SJCRH30 (cell line): ENCODE measurements at places on chromosomes 11 and 22. TPM values are rescaled to one million over a fixed set of nuclear protein-coding genes. Genes with fewer than 3 reads are reported as not detected.

GRCh38 chr22:24066865-24067264 lies 55.8 kb downstream of the CABIN1 start:
- H3K27me3 ChIP-seq, result no peaks in the 10 kb centered on the region
- DNase-seq, result no peak
- peaks cover 25% of the 10 kb centered on the region for H3K36me3 ChIP-seq

GRCh38 chr11:18907391-18907790 lies 31.8 kb downstream of the MRGPRX1 start:
- no peak for DNase-seq
- no peak overlapping the region for H3K27ac ChIP-seq
- no peaks in the 10 kb centered on the region for H3K27me3 ChIP-seq
- no peak overlapping the region for H3K4me3 ChIP-seq
- no peaks in the 10 kb centered on the region for H3K36me3 ChIP-seq
- H3K4me1 ChIP-seq, result no peaks in the 10 kb centered on the region

DNA sequence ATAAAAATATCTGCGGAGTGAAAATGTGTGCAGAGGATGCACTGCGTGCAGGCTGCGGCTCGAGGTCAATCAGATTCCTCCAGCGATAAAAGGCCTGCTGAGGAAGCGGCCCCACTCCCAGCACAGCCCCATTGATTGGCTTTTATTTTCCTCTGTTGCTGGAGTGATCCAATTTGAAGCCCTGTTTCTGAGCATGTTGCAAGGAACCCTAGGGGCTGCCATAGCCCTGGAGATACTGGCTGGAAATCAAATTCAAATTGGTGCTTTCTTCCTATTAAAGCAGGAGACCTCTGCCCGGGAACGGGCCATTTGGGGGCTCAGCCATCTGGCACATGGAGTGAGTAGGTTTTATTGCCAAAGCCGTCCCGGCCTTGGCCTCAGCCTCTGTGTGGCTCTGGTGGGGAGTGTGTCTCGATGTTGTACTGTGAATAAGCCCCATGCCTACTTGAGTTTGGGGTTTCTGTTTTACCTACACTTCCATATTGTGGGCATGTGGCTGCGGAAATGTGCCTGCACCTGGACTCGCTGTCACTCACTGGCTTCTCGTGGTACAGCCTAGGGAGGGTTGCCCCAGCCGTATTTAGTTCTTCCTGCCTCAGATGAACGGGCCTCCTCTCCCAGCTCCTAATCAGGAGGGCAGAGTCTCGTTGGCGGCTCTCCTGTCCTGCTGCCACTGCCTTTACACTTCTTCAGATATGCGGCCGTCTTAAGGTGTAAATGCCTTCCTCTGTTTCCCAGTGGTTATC lies 25.6 kb downstream of the PARVB start:
- no peaks in the 10 kb centered on the region for H3K27me3 ChIP-seq
- no peaks in the 10 kb centered on the region for H3K36me3 ChIP-seq
- H3K27ac ChIP-seq, result no peak overlapping the region
- no peak for DNase-seq
- no peak overlapping the region for H3K4me3 ChIP-seq
- no peaks in the 10 kb centered on the region for H3K4me1 ChIP-seq

DNA sequence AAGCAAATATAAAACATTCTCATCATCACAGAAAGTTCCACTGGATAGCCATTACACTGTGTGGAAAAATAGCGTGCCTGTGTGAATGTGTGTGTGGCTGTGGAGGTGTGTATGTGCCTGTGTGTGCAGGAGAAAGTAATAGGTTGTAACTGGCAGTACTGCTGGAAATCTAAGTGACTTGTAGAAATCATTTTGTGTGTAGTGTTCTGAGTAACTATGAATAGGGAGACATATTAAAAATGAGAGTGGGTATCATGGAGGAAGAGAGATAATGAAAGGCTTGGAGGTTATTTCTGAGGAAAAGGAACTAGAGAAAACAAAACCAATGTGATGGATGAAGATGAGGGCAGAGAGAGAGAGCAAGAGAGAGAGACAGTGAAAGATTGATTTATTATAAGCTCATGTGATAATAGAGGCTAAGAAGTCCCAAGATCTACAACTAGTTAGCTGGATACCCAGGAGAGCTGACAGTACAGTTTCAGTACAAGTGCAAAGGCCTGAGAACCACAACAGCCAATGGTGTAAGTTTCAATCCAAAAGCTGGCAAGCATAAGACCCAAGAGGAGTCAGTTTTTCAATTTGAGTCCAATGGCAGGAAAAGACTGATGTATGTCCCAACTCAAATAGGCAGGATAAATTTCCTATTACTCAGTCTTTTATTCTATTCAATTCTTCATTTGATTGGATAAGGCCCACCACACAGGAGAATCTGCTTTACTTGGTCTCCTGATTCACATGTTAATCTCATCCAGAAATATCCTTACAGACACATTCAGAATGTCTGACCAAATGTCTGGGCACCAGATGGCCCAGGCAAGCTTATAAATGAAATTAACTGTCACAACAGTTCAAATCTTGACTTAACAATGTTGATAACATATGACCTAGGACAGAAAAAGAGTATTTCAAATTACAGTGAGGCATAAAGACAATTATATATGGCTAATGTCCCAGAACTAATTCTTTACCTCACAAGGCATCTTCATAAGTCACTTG lies 14.9 kb downstream of the KBTBD3 start:
- no peak overlapping the region for H3K4me3 ChIP-seq
- H3K27ac ChIP-seq, result no peak overlapping the region
- no peak for DNase-seq
- H3K36me3 ChIP-seq, result no peaks in the 10 kb centered on the region
- no peaks in the 10 kb centered on the region for H3K4me1 ChIP-seq

DNA sequence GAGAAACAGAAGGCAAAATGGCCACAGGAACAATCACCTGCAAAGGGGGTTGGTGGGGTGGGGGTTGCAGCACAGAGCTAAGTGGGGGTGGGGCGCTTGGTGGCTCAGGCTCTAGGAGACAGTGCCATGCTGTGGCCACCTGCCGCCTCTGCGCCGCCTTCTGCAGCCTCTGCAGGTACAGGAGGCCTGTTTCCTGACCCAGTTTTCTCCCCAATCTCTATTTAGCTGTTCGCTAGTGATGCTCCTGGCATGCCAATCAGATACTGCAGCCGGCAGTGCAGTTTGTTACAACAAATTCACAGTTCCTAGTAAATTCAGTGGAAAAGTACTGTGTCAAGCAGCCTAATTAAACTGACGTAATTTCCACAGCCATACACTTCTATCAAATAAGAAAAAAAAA lies 106.4 kb downstream of the SERGEF start:
- peak; percentile 35 for DNase-seq
- no peaks in the 10 kb centered on the region for H3K36me3 ChIP-seq
- H3K4me3 ChIP-seq, result no peak overlapping the region
- no peaks in the 10 kb centered on the region; the same call in 1 of the 2 replicates for H3K4me1 ChIP-seq
- no peak overlapping the region for H3K27ac ChIP-seq
- no peaks in the 10 kb centered on the region for H3K27me3 ChIP-seq

DNA sequence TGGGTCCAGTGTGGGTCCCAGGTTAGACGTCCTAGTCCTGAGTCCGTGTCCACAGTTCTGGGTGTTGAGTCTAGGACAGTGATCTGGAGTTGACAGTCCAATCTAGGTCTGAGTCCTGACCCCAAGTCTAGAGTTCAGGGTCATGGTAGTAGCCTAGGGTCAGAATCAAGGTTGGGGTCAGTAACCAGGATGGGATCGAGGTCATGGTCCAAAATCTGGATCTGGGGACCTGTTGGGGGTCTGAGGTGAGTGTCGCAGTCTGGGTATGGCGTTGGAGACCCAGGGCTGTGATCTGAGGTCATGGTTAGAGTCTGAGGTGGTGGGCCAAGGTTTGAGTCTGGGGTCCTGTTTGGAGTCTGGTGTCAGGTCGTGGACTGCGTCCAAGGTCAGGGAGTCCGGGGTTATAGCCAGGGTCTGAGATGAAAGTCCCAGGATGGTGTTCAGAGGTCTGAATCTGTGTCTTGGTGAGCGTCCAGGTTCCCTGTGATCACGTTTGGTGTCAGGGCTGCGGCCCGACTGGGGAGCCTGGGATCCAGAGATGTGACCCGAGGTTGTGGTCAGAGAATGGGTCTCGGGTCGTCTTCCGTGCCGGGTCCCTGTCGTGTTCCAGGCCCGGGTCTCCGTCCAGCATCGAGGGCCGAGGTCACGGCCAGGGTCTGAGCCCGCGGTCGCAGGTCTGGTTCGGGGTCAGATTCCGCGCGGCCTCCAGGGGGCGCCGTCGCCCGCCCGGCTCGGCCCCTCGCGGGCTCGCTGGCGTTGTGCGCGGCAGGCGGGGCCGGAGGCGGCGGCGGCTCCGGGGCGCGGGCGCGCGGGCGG lies 432 bp upstream of the GRK2 start:
- H3K4me3 ChIP-seq, result peak overlapping the region; percentile 40; the same call in 1 of the 2 replicates
- no peak overlapping the region for H3K27ac ChIP-seq
- no peaks in the 10 kb centered on the region for H3K27me3 ChIP-seq
- peaks cover 2% of the 10 kb centered on the region; the same call in 1 of the 2 replicates for H3K4me1 ChIP-seq

- H3K27ac ChIP-seq, result no peak overlapping the region
- H3K4me3 ChIP-seq, result no peak overlapping the region
- H3K4me1 ChIP-seq, result no peaks in the 10 kb centered on the region
- H3K36me3 ChIP-seq, result no peaks in the 10 kb centered on the region
Observed at GRCh38 chr22:44261861-44262595, 50.7 kb downstream of the SHISAL1 start.

CD151 gene
- 122 and 133 TPM in 2 replicates for total RNA-seq

ZNF215 gene
- not detected in 2 replicates for total RNA-seq

C11orf65 gene
- total RNA-seq, result 0.46 and 0.49 TPM in 2 replicates

A4GALT gene
- 7.1 and 9.9 TPM in 2 replicates for total RNA-seq
